ENCODE measurements at places on chromosomes 13 and 19. TPM values are rescaled to one million over a fixed set of nuclear protein-coding genes. Genes with fewer than 3 reads are reported as not detected.

Gene SULT2B1
- 0.09 TPM for polyA plus RNA-seq

- H3K4me1 ChIP-seq: no peaks in the 10 kb centered on the region
- H3K4me3 ChIP-seq: no peak overlapping the region
- no peak for DNase-seq
- H3K27ac ChIP-seq: no peak overlapping the region
- no peaks in the 10 kb centered on the region for H3K36me3 ChIP-seq
- no peaks in the 10 kb centered on the region for H3K27me3 ChIP-seq
Observed at GRCh38 chr13:25588336-25589060, 216.7 kb downstream of the ATP8A2 start.

DNA sequence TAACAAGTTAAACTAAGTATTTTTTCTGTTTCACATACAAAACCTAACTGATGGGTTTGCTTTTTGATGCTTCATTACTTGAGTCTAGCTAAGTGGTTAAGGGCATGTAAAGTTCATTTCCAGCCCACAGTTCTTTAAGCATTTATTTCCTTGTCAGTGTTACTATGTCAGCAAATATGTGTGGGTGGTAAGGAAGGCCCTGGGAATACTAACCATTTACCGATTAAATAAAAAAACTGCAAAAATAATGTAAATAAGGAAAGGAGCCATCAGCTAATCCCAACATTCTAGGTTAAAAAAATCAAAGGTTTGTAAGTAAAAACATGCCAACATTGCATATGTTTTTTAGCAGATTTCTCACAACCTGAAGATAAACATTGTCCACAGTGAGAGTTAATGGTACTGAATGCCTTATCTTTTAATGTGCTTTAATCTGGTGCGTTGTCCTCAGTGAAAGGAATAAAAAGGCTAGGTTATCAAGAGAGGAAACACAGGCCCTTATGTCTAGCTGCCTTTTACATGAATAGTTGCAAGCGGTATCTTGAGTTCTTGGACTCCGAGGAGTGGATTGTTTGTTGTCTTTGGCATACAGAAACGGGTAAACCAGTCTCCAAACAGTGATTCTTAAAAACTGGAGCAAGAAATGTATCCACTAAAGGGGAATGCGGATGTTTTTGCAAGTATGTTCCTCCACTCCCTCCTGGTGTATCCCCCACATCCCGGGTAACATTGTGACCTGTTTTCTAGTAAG, 949.6 kb upstream of the SLC10A2 start:
- H3K4me3 ChIP-seq: no peak overlapping the region
- no peaks in the 10 kb centered on the region for H3K36me3 ChIP-seq
- no peak for DNase-seq
- H3K27ac ChIP-seq: no peak overlapping the region
- H3K4me1 ChIP-seq: no peaks in the 10 kb centered on the region
- H3K27me3 ChIP-seq: no peaks in the 10 kb centered on the region

DNA sequence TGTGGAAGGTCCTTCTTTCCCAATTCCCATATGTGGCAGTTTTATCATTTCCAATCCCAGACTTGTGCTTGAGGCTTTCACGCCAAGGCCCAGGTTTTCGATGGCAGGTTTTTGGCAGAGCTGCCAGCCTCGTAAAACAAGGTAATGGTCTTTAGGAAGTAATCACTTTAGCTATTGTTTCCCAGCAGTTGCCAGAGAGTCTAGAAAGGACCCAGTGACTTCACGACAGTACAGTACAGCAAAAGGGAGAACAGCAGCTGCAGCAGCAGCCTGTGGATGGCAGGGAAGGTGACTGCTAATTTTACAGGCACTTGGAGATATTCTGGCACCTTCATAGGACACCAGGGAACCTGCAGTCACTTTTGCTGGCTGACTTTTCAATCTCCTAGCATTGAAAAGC, 291.6 kb upstream of the MAB21L1 start:
- DNase-seq: no peak
- no peak overlapping the region for H3K4me3 ChIP-seq
- H3K27ac ChIP-seq: no peak overlapping the region

Gene GIPC3
- polyA plus RNA-seq: not detected

DNA sequence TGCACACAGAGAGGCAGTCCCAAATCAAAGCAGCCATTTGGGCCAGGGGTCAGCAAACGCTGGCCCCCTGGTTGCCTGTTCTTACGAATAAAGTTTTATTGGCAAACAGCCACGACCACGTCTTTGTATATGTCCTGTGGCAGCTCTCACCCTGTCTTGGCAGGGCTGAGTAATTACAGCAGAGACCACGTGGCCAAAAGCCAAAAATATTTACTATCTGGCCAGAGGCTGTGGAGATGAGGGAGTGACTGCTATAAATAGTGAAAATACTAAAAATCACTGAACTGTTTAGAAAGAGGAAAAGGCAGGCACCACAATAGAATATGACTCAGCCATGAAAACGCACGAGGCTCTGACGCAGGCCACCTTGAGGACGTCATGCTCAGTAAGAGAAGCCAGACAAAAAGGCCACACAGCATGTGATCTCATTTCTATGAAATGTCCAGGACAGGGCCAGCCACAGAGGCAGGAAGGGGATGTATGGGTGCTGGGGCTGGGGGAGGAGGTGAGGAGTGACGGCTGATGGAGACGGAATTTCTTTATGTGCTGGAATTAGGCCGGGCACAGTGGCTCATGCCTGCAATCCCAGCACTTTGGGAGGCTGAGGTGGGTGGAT, 29.4 kb downstream of the SMIM24 start:
- DNase-seq: peak; percentile 40
- no peak overlapping the region for H3K4me3 ChIP-seq
- H3K27me3 ChIP-seq: no peaks in the 10 kb centered on the region
- H3K4me1 ChIP-seq: no peaks in the 10 kb centered on the region
- H3K36me3 ChIP-seq: peaks cover 94% of the 10 kb centered on the region

DNA sequence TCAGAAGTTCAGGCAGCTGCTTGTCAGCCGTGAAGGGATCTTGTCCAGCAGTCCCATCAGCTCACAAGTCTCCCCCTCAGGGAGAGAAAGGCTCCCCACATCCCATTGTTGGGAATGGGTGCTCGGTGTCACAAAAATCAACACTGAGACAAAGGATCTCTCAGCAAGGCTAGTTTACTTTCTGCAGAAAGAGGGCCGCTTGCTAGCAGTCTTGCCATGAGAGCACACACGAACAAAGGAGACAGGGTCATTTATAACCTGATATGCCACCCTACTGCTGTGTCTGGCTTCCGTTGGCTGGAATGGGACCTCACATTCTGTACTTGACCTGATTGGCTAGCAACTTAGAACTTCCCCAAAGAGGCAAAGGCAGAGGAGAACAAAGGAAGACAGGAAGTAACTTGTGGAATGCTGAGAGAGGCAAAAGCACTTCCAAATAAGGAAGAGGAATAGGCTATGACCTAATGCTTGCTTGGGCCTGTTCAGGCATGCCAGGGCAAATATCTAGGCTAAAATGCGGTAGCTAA, 8.7 kb upstream of the IGFL3 start:
- DNase-seq: peak; percentile 4
- H3K4me3 ChIP-seq: no peak overlapping the region
- no peak overlapping the region for H3K27ac ChIP-seq
- H3K36me3 ChIP-seq: no peaks in the 10 kb centered on the region
- peaks cover 21% of the 10 kb centered on the region for H3K27me3 ChIP-seq

- peaks cover 66% of the 10 kb centered on the region for H3K4me1 ChIP-seq
- H3K36me3 ChIP-seq: no peaks in the 10 kb centered on the region
- peak overlapping the region; percentile 54 for H3K27ac ChIP-seq
- no peaks in the 10 kb centered on the region for H3K27me3 ChIP-seq
Observed at GRCh38 chr13:100608906-100609305, 20.3 kb upstream of the GGACT start.

Gene PLIN4
- polyA plus RNA-seq: not detected

- no peak overlapping the region for H3K27ac ChIP-seq
- no peak for DNase-seq
- H3K4me1 ChIP-seq: no peaks in the 10 kb centered on the region
- H3K4me3 ChIP-seq: no peak overlapping the region
- H3K27me3 ChIP-seq: no peaks in the 10 kb centered on the region
- H3K36me3 ChIP-seq: peaks cover 83% of the 10 kb centered on the region
Observed at GRCh38 chr19:10146142-10146541, 26.4 kb upstream of the EIF3G start.

DNA sequence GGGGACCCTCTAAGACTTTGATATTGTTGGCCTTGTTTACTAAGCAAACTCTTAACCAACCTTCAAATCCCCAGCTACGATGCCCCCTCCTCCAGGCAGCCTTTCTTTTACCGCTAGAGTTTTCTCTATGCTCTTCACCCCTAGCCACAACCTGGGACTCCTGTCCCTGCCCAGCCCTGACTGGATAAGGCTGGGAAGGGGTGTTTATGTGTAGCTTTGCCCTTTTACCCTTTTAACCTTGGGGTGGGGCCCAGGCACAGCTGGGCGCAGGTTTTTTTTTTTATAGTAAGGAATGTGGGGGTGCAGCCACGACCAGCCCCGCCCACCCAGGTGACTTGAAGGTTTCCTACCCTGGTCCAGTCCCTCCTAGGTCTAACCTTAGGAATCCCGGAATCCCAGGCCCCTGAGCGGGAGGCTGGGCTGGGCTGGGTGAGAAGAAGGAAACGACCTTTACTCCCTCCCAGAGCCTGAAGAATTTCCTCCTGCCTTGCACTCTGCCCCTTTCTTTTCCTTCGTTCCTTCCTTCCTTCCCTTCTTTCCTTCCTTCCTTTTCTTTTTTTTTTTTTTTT, 12.2 kb downstream of the TJP3 start:
- peaks cover 46% of the 10 kb centered on the region for H3K27me3 ChIP-seq
- H3K4me1 ChIP-seq: peaks cover 5% of the 10 kb centered on the region
- H3K27ac ChIP-seq: no peak overlapping the region
- H3K36me3 ChIP-seq: no peaks in the 10 kb centered on the region

DNA sequence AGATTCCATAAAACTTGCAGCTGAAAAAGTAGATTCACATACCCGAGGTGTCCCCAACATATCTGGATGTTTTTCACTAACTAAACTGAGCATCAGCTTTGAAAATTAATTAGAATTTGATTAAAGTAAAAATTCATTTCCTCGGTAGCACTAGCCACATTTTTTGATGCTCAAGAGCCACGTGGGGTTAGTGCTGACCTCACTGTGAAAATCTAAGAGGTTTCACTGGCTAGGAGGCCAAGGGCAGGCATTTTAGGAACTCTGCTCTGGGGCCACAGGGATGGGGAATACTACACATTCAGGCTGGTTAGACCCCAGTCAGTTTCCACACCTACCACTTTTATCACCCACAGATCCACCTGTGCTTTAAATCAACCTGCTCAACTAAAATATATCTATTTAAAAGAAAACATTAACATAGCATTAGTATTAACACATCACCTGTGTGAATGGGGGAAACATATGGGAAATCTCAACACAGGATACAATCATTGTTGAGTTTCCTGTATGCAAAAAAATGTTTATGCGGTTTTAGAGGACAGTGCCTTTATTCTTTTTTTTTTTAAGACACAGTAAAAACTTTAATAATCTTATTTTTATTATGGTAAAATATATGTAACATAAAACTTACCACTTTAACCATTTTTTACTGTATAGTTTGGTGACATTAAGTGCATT, 45.5 kb downstream of the BRD4 start:
- H3K4me1 ChIP-seq: peaks cover 43% of the 10 kb centered on the region
- H3K27ac ChIP-seq: no peak overlapping the region
- no peak for DNase-seq
- H3K27me3 ChIP-seq: no peaks in the 10 kb centered on the region

DNA sequence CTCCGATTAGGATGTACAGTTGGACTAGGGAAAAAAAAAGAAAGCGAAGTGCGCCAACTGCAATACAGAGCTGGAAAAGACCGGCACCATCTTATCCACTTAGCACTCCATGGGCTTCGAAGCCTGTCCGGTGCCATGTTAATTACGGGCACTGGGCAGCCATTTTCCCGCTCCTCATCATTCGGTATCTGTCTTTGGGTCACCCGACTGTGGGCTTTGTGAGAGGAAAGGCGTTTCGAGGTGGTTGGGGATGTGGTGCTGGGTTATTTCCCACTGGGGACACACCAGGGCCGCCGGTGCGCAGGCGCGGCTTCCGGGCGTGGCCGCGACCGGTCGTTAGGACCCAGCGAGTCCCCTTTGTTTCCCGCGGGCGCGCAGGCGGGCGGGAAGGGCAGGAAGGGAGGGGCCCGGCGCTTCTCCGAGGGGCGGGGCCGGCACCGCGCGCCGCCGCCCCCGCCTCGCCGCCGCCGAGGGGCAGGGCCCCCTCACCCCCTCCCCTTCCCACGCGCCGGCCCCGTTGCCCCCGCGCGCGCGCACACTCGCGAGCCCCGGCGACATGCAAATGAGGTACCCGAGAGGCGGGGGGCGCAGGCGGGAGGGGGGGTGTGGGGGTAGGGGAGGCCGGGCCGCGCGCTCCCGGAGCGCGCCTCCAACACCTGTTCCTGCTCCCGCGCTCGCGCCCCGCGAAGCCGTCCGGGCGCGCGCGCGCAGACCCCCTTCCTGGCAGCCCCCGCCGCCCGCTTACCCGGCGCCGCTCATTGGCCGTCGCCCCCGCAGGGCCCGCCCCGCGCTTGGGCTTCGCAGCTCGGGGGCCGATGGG, at the start of gene ZNF524:
ZNF524 (plus strand) TSS at position 447 of the 820 bp plus-strand sequence. CDS start 1,825 bp downstream, outside the sequence.
- peaks cover 42% of the 10 kb centered on the region for H3K4me1 ChIP-seq
- peak; percentile 86 for DNase-seq
- H3K27ac ChIP-seq: peak within 1 kb of the TSS; percentile 78
- H3K27me3 ChIP-seq: no peaks in the 10 kb centered on the region
- H3K4me3 ChIP-seq: peak within 1 kb of the TSS; percentile 92

DNA sequence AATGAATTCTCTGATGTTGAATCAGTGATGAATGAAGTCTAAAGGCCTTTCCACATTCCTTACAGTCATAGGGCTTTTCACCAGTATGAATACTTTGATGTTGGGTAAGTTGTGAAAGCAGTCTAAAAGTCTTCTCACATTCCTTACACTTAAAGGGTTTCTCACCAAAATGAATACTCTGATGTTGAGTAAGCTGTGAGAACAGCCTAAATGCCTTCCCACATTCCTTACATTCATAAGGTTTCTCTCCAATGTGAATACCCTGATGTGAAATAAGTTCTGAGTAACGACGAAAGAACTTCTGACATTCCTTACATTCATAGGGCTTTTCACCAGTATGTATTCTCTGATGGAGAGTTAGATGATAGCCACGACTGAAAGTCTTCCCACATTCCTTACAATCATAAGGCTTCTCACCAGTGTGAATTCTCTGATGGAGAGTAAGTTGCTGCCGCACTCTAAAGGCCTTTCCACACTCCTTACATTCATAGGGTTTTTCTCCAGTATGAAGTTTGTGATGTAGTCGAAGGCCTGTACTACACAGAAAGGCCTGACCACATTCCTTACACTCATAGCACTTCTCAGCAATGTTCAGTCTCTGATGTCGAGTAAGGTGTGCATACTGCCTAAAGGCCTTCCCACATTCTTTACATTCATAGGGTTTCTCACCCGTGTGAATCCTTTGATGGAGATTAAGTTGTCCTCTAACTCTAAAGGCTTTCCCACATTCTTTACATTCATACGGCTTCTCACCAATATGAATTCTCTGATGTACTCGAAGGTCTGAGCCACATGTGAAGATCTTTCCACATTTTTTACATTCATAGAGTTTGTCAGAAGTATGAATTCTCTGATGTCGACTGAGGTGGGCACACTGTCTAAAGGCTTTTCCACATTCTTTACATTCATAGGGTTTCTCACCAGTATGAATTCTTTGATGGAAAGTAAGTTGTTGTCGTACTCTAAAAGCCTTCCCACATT, 19.9 kb downstream of the ZFP30 start:
- H3K4me1 ChIP-seq: no peaks in the 10 kb centered on the region
- no peak overlapping the region for H3K4me3 ChIP-seq
- peaks cover 7% of the 10 kb centered on the region for H3K36me3 ChIP-seq
- H3K27ac ChIP-seq: no peak overlapping the region
- DNase-seq: no peak
- H3K27me3 ChIP-seq: no peaks in the 10 kb centered on the region

All from CD14-positive monocyte (primary cell).